ENCODE measurements at places on chromosomes 12 and 14. TPM values are rescaled to one million over a fixed set of nuclear protein-coding genes. Genes with fewer than 3 reads are reported as not detected.

The RABGGTA gene
- total RNA-seq: 17.3 TPM

The TCHP gene
- total RNA-seq: 9.3 TPM

The PTPRO gene
- total RNA-seq: 4.6 TPM

The MYBPC1 gene
- total RNA-seq: not detected

The NEUROD4 gene
- not detected for total RNA-seq

The POLE2 gene
- total RNA-seq: 4.1 TPM

The PDE3A gene
- total RNA-seq: 52.8 TPM

The CLEC6A gene
- not detected for total RNA-seq

GRCh38 chr12:45315462-45315861 lies 99.6 kb downstream of the ANO6 start:
- DNase-seq: no peak

GRCh38 chr14:90797451-90797850 lies 18.8 kb downstream of the TTC7B start:
- DNase-seq: no peak

GRCh38 chr14:99716091-99716849 lies 32.2 kb downstream of the CYP46A1 start:
- peak; percentile 58 for DNase-seq

DNA sequence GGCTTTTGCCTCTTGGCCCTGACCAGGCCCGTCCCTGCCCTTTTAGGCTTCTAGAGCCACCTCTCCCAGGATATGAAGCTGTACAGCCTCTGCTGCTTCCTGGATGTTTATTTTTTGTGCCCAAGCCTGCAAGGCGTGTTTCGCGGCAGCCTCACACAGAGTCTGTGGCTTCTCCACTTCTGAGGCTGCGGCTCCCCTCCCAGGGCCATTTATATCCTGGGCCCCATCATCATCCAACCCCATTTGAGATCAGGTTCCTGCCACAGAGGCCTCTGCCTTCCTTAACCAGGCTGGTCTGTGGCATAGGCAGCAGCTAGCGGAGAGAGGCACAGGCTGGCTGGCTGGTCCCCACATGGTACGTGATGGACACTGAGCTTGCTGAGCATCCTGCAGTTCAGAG lies 114.1 kb upstream of the PWP1 start:
- no peak for DNase-seq

DNA sequence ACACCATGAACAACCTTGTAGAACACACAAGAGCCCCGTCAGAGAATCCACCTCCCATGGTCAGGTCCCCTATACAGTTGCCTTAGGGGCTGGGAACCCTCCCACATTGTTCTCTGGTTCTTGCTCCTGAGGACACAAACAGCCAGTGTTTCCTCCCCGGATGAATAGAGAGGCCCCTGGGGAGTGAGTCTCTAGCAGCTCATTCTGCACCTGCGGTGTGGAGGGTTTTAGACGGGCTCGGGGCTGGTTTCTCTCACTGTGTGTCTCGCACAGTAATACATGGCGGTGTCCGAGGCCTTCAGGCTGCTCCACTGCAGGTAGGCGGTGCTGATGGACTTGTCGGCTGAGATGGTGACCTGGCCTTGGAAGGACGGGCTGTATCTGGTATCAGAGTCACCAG lies 1052.1 kb downstream of the TMEM121 start:
- no peak for DNase-seq

DNA sequence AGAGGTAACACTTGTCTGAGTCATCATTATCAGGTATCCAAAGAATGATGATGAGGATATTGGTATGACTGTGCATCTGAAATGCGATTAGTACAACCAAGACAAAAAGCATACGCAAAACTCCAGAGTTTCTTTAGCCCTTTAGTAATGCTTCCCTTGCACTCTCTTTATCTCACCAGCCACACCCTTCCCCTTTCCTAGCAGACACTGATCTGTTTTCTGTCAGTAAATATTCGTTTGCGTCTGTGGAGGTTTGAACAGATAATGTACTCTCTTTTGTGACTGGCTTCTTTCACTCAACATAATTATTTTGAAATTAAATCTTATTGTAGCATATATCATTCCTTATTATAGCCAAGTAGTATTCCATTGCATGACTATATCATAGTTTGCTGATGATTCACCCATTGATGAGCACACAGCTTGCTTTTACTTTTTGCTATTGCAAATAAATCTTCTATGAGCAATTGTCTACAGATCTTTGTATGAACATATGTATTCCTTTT lies 775.7 kb downstream of the SLC6A15 start:
- no peak for DNase-seq

DNA sequence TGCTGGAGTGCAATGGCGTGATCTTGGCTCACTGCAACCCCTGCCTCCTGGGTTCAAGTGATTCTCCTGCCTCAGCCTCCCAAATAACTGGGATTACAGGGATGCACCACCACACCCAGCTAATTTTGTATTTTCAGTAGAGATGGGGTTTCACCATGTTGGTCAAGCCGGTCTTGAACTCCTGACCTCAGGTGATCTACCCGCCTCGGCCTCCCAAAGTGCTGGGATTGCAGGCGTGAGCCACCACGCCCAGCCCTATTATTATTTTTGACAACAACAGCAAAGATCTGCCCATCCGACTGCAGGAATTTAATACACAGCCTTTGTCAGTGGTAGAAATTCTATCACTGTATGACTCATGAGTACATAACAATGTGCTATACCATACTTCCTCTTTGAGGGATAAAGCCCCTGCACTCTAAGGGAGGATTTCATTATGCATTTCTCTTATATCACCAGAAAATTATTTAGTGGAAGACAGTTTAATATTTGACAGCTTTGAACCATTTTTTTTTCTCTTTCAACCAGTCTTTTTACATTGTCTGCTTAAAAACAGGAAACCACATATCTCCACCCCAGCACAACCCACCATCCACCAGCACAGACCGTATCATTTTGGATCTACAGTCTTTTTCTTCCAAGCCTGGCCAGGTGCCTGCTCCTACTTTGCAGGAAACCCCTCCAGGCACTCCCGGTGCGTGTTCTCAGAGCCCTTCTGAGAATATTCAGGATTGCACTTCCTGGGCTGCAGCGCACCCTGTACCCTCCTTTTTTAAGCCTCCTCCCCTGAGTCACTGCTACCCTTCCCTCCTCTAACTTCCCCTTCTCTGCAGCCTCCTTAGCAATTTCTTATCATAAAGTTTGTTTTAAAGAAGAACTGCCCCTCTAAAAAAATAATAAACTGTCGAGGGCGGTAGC lies 594 bp downstream of the ARHGDIB start:
- DNase-seq: peak; percentile 81

DNA sequence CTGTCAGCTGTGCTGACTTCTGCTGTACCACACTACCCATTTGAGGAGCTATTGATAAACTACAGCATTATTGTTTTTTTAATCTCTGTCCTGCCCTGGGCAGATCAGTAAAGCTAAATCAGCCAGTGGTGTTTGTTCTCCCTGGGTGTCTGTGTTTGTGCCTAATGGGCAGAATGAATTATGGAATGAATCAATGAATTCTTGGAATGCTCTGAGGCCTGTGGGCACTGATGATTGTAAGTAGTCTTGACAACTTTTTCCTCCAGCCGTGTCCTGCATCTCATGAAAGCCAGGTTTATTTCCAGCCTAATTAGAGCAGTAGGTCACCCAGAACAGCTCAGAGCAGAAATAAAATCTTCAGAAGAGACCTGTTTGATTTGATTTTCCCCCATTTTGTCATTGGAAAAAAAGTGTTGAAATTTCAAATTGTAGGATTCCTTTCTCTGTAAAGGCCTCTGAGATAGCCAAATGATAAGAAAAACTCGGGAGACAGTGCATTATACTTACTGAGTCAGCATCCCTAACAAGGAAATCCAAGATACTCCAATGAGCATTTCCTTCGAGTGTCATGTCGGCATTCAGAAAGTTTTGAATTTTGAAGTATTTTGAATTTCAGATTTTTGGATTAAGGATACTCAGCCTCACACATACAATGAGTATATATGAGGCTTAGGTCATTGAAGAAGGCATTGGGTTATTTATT lies 19.4 kb upstream of the EVL start:
- DNase-seq: no peak

DNA sequence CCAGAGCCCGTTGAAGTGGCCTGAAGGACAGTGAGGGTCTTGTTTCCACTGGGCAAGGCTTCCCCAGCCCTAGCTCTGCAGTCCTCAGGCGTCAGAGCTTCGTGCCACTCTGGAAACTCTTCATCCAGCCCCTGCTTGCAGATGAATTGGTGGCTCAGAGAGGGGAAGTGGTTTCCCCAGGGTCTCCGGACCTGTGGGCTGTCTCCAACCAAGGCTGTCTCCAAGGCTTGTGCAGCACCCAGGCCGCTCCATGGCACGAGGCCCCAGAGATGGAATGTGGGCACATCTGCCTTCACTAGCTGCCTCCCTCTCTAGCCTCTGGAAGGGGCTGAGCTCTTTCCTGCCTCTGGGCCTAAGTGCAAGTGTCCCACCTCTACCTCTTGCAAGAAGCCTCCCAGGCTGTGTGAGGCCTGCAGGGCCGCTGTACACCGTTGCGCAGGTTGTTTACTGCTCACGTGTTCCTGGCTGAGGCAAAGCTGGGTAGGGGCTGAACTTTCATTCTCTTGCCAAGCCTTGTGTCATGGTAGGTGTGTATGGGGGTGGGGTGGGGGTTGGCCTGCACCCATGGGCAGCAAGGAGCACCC lies 11.1 kb downstream of the RIN3 start:
- DNase-seq: no peak

- DNase-seq: no peak
These were observed 97.8 kb downstream of the SEC23A start for GRCh38 chr14:39005044-39005880.

- peak; percentile 48 for DNase-seq
These were observed 7.0 kb upstream of the AMN start for GRCh38 chr14:102915292-102916110.

DNA sequence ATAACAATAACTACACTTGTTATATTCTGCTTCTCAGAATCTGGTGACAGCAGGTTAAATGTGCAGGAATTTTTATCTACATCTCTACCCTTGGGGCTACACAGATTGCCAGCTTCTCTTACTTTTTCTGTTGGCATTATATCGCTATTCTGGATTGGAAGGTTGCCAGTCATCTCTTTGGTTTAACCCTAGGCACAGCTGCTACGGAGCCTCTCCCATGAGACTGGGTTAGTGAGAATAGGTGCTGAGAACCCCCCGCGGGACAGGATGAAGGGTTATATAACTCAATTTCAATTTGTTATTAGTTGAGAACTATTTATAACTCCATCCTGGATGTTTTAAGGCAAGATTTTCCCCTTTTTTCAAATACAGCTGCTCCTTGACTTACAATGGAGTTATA lies 73.1 kb downstream of the ACADS start:
- no peak for DNase-seq

DNA sequence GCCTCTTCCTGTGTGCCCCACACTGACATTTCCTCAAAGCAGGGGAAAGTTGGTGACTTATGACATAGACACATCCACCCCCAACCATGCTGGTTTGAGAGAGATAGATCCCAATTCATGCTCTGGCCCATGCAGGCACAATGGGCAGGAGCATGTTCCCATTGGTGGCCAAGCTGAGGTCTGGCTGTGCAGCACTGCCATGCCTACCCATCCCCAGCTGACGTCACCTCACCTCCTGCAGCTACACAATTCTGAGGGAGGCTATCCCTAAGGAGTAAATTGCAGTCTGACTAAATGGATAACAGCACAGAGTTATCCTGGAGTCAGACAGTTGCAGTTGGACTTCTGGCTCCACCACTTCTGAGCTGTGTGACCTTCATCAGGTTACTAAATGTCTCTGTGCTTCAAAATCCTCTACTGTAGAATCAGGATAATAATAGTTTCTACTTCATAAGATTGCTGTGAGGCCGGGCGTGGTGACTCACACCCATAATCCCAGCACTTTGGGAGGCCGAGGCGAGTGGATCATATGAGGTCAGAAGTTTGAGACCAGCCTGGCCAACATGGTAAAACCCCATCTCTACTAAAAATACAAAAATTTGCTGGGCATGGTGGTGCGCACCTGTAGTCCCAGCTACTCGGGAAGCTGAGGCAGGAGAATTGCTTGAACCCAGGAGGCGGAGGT lies 323.9 kb downstream of the BCL11B start:
- DNase-seq: no peak

DNA sequence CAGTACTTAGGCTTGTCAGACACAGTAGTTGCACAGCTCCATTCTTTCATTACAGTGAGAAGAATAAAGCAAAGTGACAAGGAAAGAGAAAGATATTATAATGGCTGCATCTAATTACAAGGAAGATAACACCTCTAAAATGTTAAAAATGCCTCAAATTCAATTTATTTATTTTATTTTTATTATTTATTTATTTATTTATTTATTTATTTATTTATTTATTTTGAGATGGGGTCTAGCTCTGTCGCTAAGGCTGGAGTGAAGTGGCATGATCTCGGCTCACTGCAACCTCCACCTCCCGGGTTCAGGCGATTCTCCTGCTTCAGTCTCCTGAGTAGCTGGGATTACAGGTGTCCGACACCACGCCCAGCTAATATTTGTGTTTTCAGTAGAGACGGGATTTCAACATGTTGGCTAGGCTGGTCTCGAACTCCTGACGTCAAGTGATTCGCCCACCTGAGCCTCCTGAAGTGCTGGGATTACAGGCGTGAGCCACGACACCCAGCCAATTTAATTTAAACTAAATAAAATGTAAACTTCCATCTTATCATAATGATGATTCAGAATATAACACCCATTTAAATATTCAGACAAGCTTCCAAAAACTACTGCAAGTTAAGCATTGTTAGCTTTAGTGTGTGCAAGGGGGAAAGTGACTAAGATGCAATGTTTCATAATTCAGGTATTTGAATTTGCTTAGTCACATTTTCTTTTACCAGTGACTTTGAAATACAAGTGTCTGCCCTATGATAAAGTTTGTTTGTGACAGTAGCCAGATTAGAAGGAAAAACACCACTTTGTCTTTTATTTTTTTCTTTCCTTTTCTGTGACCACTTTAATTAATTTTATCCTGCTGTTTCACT lies 2.4 kb upstream of the CFAP54 start:
- no peak for DNase-seq

Data from posterior vena cava (tissue), 2 donors.